ENCODE measurements at places on chromosomes 16 and 17. TPM values are rescaled to one million over a fixed set of nuclear protein-coding genes. Genes with fewer than 3 reads are reported as not detected.

DNA sequence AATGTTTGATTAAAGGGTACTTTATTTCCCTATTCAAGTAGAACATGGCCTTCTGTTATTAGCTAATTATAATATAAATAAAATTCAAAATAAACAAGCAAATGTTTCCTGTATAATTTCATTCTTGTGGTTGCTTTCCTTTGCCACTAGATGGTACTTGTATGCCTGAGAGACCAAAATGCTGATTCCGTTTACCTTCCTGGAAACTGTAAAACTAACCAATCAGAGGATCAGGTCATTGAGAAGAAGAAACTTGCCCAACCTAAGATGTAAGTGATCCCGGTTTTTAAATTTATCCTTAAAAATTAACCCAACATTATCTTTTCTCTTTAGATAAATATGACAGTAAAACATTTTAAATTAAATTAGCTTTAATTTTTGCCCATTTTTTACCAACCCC is 8.1 kb upstream of the ABCA5 start:
- no peaks in the 10 kb centered on the region for H3K4me1 ChIP-seq
- H3K27ac ChIP-seq: no peak overlapping the region
- H3K27me3 ChIP-seq: no peaks in the 10 kb centered on the region
- DNase-seq: no peak
- no peaks in the 10 kb centered on the region for H3K36me3 ChIP-seq

DNA sequence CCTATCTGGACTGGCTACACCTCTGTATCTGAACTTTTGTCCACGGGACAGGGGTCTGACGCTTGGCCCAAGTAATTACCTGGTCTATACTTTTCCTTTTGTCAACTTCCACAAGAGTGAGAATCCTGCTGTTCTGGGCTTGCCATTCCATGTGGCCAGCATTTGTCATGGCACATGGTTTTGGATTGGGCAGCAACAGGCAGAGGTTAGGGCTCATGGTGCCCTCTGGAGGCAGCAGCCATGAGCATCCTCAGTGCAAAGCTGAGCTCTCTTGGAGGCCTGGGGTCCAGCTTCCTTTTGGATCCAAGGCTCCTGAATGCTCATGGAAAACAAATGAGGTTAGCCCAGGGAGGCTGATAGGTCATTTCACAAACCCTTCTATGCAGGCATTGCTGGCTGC is 7.5 kb upstream of the EDC4 start:
- peaks cover 56% of the 10 kb centered on the region for H3K36me3 ChIP-seq
- H3K27ac ChIP-seq: no peak overlapping the region
- no peaks in the 10 kb centered on the region for H3K27me3 ChIP-seq

DNA sequence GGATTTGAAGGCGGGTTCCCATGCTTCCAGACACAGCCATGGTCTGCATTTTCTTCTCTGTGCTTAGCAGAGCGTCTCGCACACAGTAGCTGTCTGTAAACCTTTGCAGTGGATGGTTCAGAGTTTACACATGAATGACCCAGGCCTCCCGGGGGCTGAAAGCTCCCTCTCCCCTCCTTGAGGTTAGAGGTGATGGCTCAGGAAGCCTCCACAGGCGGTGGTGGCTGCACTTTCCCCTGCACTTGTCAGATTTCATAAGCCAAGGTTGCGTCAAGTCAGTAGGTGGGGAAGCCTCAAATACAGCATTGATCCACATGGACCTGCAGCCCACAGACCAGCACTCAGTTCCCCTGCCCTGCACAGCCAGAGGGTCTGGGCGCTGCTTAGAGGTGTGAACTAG is 211.9 kb downstream of the KATNIP start:
- H3K4me1 ChIP-seq: peaks cover 27% of the 10 kb centered on the region
- H3K27ac ChIP-seq: no peak overlapping the region

- H3K27me3 ChIP-seq: no peaks in the 10 kb centered on the region
- no peaks in the 10 kb centered on the region for H3K36me3 ChIP-seq
- no peak for DNase-seq
- H3K27ac ChIP-seq: no peak overlapping the region
- no peak overlapping the region for H3K4me3 ChIP-seq
- peaks cover 30% of the 10 kb centered on the region for H3K4me1 ChIP-seq
Measured at GRCh38 chr17:50682938-50683337, 24.8 kb downstream of the ANKRD40 start.

GRCh38 chr17:34167354-34167753 is 87.7 kb upstream of the CCL2 start:
- H3K36me3 ChIP-seq: no peaks in the 10 kb centered on the region
- H3K4me1 ChIP-seq: no peaks in the 10 kb centered on the region
- no peak for DNase-seq

DNA sequence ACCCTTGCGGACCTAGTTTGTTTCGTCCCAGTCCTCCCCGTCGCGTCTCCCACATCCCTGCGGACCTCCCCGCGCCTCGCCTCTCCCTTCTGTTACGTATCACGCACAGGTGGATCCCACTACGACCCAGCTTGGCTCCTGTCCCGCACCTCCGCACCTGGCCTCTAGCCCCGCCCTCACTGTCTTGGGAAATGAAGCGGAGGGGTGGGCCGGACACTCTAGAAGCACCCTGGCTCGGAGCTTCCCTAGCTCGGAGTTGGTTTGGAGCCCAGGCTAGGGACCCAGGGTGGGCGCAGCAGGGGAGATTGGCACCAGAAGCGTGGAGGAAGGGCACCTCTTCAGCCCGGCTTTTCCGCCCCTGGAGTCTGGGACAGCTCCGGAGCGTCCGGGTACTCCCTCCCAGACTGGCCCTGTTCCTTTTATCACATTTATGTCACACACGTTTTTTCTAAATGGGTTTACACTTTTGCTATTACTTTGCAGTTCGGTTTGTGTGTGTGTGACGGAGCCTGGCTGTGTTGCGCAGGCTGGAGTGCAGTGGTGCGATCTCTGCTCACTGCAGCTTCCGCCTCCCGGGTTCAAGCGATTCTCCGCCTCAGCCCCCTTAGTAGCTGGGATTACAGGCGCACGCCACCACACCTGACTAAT is 1.4 kb upstream of the CEMP1 start:
- peaks cover 36% of the 10 kb centered on the region for H3K36me3 ChIP-seq
- peaks cover 29% of the 10 kb centered on the region for H3K4me1 ChIP-seq
- peak overlapping the region; percentile 95 for H3K27ac ChIP-seq

DNA sequence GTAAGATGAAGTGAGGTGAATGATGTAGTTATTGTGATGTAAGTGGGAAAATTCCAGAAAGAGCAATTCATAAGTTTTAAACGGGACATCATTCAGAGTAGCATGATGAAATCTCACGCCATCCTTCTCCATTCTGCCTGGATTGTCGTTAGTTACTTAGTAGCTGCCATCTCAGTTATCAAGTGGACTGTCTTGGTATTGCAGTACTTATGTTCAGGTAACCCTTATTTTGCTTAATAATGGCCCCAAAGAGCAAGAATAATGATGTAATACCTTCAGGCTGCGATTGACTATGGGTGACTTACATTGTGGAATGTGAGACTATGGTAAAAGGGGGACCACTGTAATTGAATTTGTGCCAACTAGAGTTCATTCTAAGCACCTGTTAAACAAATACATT is 234.1 kb upstream of the TOM1L1 start:
- H3K27me3 ChIP-seq: no peaks in the 10 kb centered on the region
- no peaks in the 10 kb centered on the region for H3K4me1 ChIP-seq
- no peak overlapping the region for H3K27ac ChIP-seq

DNA sequence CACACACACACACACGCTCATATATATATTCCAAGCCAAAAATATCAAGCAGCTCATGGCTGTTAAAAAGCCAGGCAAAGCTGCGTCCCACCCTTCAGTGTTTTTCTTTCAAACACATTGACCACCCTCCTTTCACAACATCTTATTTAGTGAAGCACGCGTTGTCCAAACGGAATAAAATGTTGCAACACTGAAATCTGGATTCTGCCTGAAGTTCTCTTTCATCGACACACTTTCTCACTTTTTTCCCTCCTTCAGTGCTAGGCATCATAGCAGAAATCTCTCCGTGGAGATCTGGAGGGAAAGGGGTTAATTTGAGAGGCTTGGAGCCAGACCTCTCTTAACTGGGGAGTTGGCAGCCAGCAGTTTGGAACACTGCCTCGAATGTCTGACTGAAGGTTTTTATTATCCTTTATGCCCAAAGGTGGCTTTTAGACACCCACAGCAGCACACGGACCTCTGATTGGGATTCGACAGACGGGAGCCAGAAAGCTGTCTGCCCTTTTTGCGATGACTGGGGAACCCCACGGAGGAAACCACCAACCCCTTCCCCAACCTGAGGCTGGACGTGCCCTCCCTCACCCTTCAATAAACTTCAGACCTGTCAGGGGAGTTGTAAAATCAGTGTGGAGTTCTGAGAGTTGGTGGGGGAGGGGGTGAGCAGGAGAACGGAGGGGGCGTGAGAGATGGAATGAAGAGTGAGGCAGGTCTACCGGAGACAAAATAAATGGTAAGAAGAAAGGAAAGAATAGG is 833.6 kb upstream of the SOX9 start:
- H3K4me1 ChIP-seq: peaks cover 4% of the 10 kb centered on the region
- peak; percentile 83 for DNase-seq
- H3K27me3 ChIP-seq: no peaks in the 10 kb centered on the region
- no peaks in the 10 kb centered on the region for H3K36me3 ChIP-seq
- H3K4me3 ChIP-seq: peak overlapping the region; percentile 17

DNA sequence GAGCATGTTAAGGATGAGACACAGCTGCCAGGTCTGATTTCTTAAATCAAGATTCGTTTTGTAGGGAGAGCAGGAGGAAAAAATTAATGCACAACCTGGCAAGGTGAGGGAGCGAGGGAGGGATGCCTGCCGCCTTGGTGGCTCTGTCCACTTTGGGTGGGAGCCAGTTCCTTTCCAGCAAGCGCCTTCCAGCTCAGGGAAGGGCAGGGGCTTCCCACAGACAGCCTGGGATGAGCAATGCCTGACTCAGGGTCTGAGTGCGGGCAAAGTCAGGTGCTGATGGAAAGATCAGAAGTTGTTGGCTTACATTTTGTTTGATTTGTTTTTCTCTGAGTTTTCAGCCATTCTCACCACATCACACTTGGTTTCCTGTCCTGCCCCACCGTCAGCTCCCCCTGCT is 220.7 kb downstream of the ENGASE start:
- no peak for DNase-seq
- no peak overlapping the region for H3K27ac ChIP-seq
- no peaks in the 10 kb centered on the region for H3K36me3 ChIP-seq
- H3K4me1 ChIP-seq: peaks cover 3% of the 10 kb centered on the region
- no peak overlapping the region for H3K4me3 ChIP-seq

GRCh38 chr16:85461022-85461813 is 151.9 kb upstream of the GSE1 start:
- no peak overlapping the region for H3K4me3 ChIP-seq
- H3K27me3 ChIP-seq: peaks cover 13% of the 10 kb centered on the region
- peaks cover 4% of the 10 kb centered on the region for H3K36me3 ChIP-seq
- no peak for DNase-seq
- peaks cover 56% of the 10 kb centered on the region for H3K4me1 ChIP-seq

DNA sequence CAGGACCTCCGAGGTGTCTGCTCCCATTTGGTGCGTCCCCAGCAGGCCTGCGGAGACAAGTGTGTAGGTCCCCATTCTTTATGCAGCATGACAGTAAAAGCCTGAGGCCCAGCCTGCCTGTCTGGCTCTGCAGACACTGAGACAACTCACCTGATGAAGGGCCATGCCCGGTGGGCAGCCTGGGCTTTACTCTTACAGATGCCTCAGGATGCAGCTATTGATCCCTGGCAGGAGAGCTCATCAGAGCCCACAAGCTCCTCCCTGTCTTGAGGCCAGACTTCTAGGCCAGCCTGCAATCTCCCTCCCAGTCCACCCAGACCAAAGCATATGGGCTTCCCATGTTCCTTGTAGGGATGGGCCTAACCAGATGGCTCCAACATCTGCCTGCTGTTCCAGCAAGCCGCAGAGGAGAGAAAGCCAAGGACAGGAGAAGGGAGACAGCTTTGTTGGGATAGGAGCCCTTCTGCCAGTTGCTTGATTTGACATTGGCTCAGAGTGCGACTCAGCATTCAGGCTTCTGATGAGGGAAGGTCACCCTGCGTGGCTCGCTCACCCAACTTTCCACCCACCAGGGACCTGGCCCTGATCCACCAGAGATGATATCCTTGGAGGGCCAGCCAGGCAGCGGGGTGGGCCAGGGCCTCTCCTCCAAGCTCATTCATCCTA is 87.5 kb downstream of the SOCS1 start:
- H3K27me3 ChIP-seq: no peaks in the 10 kb centered on the region
- no peak overlapping the region for H3K4me3 ChIP-seq
- H3K4me1 ChIP-seq: peaks cover 18% of the 10 kb centered on the region
- H3K27ac ChIP-seq: no peak overlapping the region
- peaks cover 66% of the 10 kb centered on the region for H3K36me3 ChIP-seq

- H3K36me3 ChIP-seq: no peaks in the 10 kb centered on the region
- no peak overlapping the region for H3K27ac ChIP-seq
- H3K4me1 ChIP-seq: peaks cover 16% of the 10 kb centered on the region
- no peak for DNase-seq
- H3K27me3 ChIP-seq: no peaks in the 10 kb centered on the region
- H3K4me3 ChIP-seq: no peak overlapping the region
Measured at GRCh38 chr16:30637944-30638343, 12.8 kb upstream of the PRR14 start.

- peaks cover 46% of the 10 kb centered on the region for H3K36me3 ChIP-seq
- no peak overlapping the region for H3K27ac ChIP-seq
- H3K4me1 ChIP-seq: peaks cover 6% of the 10 kb centered on the region
- H3K4me3 ChIP-seq: no peak overlapping the region
Measured at GRCh38 chr16:28304214-28304613, 11.9 kb downstream of the SBK1 start.

GRCh38 chr16:30922420-30922959 is 882 bp upstream of the FBXL19 start:
- H3K36me3 ChIP-seq: peaks cover 23% of the 10 kb centered on the region
- peak; percentile 99 for DNase-seq
- peaks cover 41% of the 10 kb centered on the region for H3K4me1 ChIP-seq
- H3K27me3 ChIP-seq: no peaks in the 10 kb centered on the region
- H3K4me3 ChIP-seq: peak overlapping the region; percentile 83

- no peak for DNase-seq
- H3K27ac ChIP-seq: no peak overlapping the region
- no peaks in the 10 kb centered on the region for H3K36me3 ChIP-seq
- H3K27me3 ChIP-seq: peaks cover 28% of the 10 kb centered on the region
- H3K4me3 ChIP-seq: no peak overlapping the region
Measured at GRCh38 chr17:39870776-39871175, 2.8 kb downstream of the ZPBP2 start.

DNA sequence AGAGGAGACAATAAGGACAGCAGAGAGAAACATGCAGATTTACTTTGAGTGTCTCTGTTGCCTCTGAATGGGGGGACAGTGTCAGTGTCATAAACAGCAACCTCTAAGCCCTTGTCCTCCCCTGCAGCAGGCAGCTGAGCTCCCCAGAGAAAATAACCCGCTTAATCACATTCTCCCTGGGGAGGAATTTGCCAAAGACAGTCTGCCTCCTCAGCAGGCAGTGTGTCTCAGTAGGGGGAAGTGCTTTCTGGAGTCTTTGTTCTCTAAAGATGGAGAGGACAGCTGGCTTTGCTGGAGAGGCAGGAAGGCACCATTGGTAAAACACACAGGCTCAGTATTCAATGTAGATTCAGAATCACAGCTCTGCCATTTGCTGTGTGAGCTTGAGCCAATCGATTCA is 16.1 kb downstream of the TEKT5 start:
- H3K36me3 ChIP-seq: no peaks in the 10 kb centered on the region
- no peak overlapping the region for H3K27ac ChIP-seq
- no peak for DNase-seq
- no peaks in the 10 kb centered on the region for H3K27me3 ChIP-seq
- no peak overlapping the region for H3K4me3 ChIP-seq

MYO19 gene
- total RNA-seq: 33.8 TPM

CRYM gene
- total RNA-seq: 7.6 TPM

C16orf92 gene
- total RNA-seq: not detected

GCGR gene
- total RNA-seq: 0.50 TPM

C16orf96 gene
- 0.50 TPM for total RNA-seq

PNMT gene
- total RNA-seq: 6.1 TPM

HIC1 gene
- total RNA-seq: 11.9 TPM

CBLN1 gene
- total RNA-seq: 16.4 TPM

TAT gene
- total RNA-seq: 0.22 TPM

GUCY2D gene
- 0.10 TPM for total RNA-seq

OR4D1 gene
- total RNA-seq: 0.06 TPM

CNGB1 gene
- total RNA-seq: 6.5 TPM

IL21R gene
- 0.06 TPM for total RNA-seq

KRTAP3-1 gene
- total RNA-seq: not detected
